ENCODE measurements at places on chromosomes 1 and 21. TPM values are rescaled to one million over a fixed set of nuclear protein-coding genes. Genes with fewer than 3 reads are reported as not detected.

- no peak for DNase-seq
Measured at GRCh38 chr1:204730826-204731459, 45.4 kb upstream of the LRRN2 start.

- DNase-seq: no peak
Measured at GRCh38 chr1:227885648-227886502, 61.9 kb downstream of the WNT9A start.

DNA sequence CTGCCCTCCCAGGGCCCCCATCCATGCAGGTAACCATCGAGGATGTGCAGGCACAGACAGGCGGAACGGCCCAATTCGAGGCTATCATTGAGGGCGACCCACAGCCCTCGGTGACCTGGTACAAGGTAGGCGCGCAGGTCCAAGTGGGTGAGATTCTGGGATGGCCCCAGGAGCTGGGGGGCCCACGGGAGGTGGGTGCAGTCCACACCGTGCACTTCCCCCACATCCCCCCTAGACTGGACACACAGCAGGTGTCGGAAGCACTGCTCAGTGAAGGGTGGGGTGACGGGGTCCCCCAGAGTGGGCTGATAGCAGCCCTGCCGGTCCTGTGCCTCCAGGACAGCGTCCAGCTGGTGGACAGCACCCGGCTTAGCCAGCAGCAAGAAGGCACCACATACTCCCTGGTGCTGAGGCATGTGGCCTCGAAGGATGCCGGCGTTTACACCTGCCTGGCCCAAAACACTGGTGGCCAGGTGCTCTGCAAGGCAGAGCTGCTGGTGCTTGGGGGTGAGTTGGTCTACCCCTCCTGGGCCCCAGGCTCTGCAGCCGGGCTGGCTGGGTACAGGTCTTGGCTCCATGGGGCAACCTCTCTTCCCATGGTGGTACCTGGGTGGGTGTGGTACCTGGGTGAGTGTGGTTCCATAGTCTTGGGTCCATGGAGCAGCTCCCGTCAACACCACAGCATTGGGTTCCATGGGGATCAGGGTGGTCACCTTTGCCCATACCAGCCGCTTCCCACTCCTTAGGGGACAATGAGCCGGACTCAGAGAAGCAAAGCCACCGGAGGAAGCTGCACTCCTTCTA, 40.4 kb downstream of the TRIM11 start:
- no peak for DNase-seq

CLDN17 gene
- not detected for polyA plus RNA-seq

ABCA4 gene
- 11.6 TPM for polyA plus RNA-seq
